ENCODE measurements at places on chromosomes 2 and 18.

DNA sequence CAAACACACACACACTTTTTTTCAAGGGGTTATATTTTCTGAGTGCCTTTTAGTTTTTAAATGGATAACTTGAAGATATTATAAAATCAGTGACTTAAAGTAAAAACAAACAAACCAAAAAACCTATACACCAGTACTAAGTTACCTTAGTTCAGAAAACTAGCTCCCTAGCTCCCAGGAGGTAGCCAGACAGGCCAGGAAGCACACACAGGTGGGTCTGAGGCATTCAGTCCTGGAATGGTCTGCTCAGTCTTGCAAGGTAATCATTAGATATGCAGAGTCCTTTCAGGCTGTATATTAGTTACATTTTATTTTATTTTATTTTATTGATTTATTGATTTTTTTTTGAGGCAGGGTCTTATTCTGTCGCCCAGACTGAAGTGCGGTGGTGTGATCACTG is 10.7 kb upstream of the DYNC2LI1 start:
- H3K36me3 ChIP-seq = no peaks in the 10 kb centered on the region
- H3K27ac ChIP-seq = no peak overlapping the region
- no peaks in the 10 kb centered on the region for H3K27me3 ChIP-seq
- H3K4me3 ChIP-seq = no peak overlapping the region
- DNase-seq = no peak

GRCh38 chr18:68865021-68865420 is 67.1 kb downstream of the CCDC102B start:
- no peak for DNase-seq
- no peaks in the 10 kb centered on the region for H3K36me3 ChIP-seq
- H3K27ac ChIP-seq = no peak overlapping the region

DNA sequence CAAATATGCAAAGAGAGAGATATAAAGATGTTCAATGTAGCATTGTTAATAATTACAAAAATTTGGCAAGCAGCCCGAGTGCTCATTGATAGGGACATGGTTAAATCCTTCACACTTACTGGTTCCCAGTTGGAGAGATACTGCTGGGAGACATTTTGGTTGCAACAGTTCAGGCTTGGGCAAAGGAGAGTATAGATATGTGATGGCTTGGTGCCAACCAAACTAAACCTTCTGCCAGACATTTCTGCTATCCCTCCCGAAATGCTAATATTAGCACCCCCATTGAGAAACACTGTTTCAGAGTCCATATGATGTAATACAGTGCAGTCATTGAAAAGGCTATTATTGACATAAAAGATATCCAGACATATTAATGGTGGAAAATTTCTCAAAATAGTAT is 11.5 kb downstream of the GEN1 start:
- no peak overlapping the region for H3K4me3 ChIP-seq
- H3K4me1 ChIP-seq = no peaks in the 10 kb centered on the region
- H3K27me3 ChIP-seq = no peaks in the 10 kb centered on the region
- no peak for DNase-seq

DNA sequence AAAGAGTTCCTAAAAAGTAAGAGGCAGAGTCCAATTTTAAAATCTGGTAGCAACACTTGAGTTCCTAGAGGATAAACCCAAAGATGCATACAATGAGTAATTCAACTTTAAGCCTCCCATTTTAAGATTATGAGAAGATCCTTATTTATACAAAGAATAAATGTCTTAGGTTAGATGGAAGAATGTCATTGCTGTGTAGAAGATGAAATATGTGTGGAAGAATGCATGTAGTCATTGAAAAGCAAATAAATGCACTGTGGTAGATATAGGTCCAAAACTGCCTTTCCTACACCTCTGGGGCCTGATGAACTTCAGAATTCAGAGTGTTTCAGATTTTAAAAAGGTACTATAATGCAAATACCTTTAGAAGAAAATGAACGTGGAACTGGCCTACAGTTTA is 58.7 kb upstream of the LRP1B start:
- H3K27ac ChIP-seq = no peak overlapping the region
- no peaks in the 10 kb centered on the region for H3K27me3 ChIP-seq
- peaks cover 10% of the 10 kb centered on the region for H3K4me1 ChIP-seq
- no peaks in the 10 kb centered on the region for H3K36me3 ChIP-seq
- DNase-seq = no peak

DNA sequence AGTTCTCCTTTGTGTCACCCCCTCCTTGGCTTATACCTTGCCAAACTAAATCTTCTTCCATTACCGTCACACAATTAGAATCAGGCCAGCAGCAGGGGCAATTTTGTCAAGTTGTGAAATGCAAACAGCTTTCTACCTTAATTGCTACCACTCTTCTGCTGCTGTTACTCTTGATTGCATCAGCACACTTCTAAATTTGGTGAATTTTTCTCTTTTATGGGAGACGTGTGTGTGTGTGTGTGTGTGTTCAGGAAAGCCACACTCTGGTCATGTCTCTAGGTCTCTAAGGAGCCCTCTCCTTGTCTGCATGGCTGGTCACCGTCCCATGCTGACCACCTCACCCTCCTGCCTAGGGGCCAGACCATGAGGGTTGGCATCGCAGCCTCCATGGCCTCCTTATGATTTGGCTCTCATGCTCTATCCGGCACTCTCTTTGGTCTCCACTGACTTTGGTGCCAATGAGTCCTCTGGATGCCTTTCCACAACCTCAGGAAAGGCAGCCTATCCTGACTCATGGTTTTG is 87.7 kb downstream of the GATA6 start:
- no peak overlapping the region for H3K4me3 ChIP-seq
- DNase-seq = no peak
- no peak overlapping the region for H3K27ac ChIP-seq

DNA sequence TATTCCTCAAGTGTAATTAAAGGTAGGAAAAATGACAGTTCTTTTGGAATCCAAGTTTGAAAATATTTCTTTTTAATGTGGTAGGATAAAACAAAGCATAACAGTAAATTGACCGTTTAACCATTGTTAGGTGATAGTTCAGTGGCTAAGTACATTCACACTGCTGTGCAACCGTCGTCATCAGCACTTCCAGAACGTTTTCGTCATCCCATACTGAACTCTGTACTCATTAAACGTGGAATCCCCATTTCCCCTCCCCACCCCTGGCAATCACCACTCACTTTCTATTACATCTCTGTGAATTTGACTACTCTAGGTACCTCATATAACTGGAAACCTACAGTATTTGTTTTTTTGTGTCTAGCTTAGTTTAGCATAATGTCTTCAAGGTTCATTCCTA is 32.9 kb upstream of the FZD5 start:
- H3K36me3 ChIP-seq = no peaks in the 10 kb centered on the region
- peaks cover 4% of the 10 kb centered on the region for H3K4me1 ChIP-seq
- H3K27ac ChIP-seq = no peak overlapping the region
- H3K27me3 ChIP-seq = no peaks in the 10 kb centered on the region

GRCh38 chr2:40405465-40405864 is 46.4 kb downstream of the SLC8A1 start:
- H3K36me3 ChIP-seq = no peaks in the 10 kb centered on the region
- no peak for DNase-seq
- no peak overlapping the region for H3K27ac ChIP-seq

DNA sequence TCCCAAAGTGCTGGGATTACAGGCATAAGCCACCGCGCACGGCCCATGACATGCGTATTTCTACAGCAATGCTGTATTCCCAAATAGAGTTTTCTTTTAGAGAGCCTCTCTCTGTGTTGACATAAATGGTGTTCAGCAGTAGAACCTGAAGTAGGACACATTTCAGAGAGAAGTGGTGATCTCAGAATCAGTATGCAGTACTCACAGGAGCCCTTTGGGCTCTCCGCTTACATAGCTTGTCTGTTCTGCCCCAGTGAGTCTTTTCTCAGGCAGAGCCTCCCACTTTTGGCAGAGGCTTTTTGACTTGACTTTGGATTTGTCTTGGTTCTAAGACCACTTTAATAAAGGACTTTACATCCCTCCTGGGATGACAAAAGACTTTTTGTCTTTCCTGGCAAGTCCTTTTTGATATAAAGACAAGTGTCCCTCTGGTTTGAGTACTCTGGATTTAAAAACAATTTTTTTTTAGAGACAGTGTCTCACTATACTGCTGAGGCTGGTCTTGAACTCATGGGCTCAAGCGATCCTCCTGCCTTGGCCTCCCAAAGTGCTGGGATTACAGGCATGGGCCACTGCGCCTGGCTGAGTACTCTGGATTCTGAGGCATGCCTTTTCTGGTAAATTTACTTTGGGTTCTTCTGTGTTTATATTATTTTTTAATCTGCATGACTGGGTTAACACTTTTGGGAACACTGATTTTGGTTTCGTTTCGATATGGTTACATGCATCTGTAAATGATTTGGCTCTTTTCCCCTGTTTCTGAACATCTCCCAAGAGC is 113.3 kb downstream of the SMAD2 start:
- no peaks in the 10 kb centered on the region for H3K36me3 ChIP-seq
- peaks cover 4% of the 10 kb centered on the region for H3K4me1 ChIP-seq
- H3K4me3 ChIP-seq = no peak overlapping the region
- no peaks in the 10 kb centered on the region for H3K27me3 ChIP-seq
- no peak overlapping the region for H3K27ac ChIP-seq

DNA sequence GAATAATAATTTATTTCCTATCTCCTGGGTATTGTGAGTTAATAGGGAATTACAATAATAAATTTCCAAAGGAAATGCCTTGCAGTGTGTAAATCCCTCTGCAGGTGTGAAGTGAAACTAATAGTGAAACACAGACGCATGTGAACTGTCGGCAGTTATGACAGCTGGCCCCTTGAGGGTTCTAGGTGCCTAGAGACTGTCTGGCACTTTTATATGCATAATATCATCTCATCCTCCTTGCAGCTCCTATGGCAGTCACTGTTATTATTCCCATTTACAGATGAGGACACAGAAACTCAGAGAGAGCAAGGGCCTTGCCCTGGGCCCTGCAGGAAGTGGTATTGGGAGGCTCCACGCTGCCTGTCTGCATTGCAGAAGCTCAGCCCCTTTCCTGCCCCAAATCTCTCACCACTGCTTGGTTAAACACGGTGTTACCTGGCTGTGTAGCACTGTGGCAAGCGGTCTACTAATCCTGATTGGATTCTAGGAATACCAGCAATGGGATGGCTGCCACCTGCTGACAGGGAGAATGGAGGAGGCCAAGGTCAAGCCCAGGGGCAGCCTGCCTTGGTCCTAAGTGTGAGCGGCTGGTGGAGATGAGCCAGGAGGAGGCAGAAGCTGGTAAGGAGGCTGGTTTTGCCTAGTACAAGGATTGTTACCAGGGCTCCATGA is 32.8 kb upstream of the ACKR3 start:
- no peak overlapping the region for H3K4me3 ChIP-seq
- no peaks in the 10 kb centered on the region for H3K4me1 ChIP-seq
- no peaks in the 10 kb centered on the region for H3K27me3 ChIP-seq
- no peak overlapping the region for H3K27ac ChIP-seq
- no peaks in the 10 kb centered on the region for H3K36me3 ChIP-seq
- DNase-seq = no peak

DNA sequence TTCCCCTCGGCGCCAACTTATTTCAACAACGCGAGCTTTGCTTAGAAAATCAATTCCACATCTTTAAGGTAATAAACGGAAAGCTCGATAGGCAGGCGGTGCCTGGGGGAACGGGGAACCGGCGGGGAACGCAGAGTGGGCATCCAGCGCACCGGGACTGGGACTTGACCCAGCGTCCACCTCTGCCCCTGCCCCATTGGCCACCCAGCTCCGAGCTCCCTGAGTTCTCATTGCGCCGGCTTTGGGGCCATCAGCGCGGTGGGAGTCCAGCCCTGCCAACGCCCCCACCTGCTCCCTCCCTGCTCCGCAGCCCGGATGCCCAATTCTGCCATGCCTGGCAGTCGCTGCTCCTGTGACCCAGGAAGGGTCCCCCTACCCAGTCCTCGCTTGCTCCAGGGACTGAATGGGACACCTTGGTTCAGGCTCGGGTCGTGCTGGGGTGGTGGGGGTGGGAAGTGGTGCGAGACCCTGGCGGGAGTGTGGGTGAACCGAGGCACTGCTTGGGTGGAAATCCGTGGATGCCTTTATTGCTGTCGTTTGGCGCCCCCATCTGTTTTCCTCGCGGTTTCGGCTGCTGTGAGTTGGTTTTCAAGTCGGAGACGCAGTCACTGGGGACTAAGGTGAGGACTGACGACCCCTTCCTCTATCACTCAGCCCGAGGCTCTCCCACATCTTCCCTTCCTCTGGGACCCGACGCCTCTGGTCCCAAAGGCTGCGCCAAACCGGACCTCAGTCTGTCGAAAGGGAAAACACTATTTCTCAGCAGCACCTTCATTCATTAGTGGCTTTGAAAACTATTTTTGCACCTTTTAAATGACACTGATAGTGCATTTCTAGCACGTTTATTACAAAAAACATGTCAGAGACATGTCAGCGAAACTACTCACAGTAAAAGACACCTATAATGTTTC is 2.4 kb upstream of the EVX2 start:
- H3K27me3 ChIP-seq = peaks cover 6% of the 10 kb centered on the region
- H3K4me3 ChIP-seq = no peak overlapping the region
- H3K36me3 ChIP-seq = no peaks in the 10 kb centered on the region
- no peak for DNase-seq
- peaks cover 27% of the 10 kb centered on the region for H3K4me1 ChIP-seq

GRCh38 chr2:176156807-176157498 is at the start of gene HOXD3:
Gene HOXD3 (plus strand): TSS chr2:176157307. CDS start chr2:176169115, 11,808 bp downstream.
- no peak within 1 kb of the TSS for H3K4me3 ChIP-seq
- H3K27ac ChIP-seq = no peak within 1 kb of the TSS
- no peak for DNase-seq
- H3K36me3 ChIP-seq = no peaks in the 10 kb centered on the region
- peaks cover 59% of the 10 kb centered on the region for H3K27me3 ChIP-seq
- peaks cover 30% of the 10 kb centered on the region for H3K4me1 ChIP-seq

- H3K4me3 ChIP-seq = no peak overlapping the region
- no peak for DNase-seq
- peaks cover 47% of the 10 kb centered on the region for H3K4me1 ChIP-seq
These were observed 41.8 kb downstream of the MAP4K3 start for GRCh38 chr2:39395313-39395712.

DNA sequence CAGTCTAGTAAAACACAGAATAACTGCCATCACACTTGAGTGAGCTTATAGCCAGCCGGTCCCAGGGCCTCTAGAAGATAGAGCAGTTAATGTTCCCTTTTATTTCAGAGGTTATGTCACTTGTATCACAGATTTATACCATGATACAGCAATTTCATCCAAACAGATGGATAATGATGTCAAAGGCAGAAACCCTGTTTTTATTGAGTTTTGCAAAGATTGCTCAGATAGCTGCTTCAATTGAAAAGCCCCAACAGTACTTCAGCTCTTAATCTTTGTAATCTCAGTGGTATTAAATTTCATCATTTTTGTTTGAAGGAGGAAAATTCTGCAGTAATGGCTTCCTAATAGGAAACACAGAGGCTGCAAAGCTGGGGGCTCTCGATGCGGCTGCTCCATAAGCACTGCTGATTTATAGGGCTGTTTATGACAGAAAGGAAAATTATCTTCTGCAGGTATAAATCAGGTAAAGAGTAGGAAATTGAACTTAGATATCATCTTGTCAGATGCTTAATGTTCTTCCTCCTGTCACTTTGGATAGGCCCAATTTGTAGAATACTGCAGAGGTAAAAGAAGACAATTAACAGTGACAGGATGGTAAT is 112.3 kb downstream of the LNPK start:
- DNase-seq = no peak
- no peak overlapping the region for H3K4me3 ChIP-seq
- H3K4me1 ChIP-seq = no peaks in the 10 kb centered on the region
- no peaks in the 10 kb centered on the region for H3K36me3 ChIP-seq
- no peaks in the 10 kb centered on the region for H3K27me3 ChIP-seq
- no peak overlapping the region for H3K27ac ChIP-seq

All from body of pancreas (tissue), 4 donors.